Body of pancreas (tissue), 4 donors: ENCODE measurements at places on chromosomes 4 and X. TPM values are rescaled to one million over a fixed set of nuclear protein-coding genes. Genes with fewer than 3 reads are reported as not detected.

Gene PPP4R3C
- total RNA-seq = not detected

Gene PABPC4L
- 0.33 TPM for total RNA-seq

Gene IL21
- not detected for total RNA-seq

Gene HDAC6
- total RNA-seq = 75.5 TPM

Gene ADH7
- not detected for total RNA-seq
